ENCODE measurements at places on chromosomes 7 and 10. TPM values are rescaled to one million over a fixed set of nuclear protein-coding genes. Genes with fewer than 3 reads are reported as not detected.

DNA sequence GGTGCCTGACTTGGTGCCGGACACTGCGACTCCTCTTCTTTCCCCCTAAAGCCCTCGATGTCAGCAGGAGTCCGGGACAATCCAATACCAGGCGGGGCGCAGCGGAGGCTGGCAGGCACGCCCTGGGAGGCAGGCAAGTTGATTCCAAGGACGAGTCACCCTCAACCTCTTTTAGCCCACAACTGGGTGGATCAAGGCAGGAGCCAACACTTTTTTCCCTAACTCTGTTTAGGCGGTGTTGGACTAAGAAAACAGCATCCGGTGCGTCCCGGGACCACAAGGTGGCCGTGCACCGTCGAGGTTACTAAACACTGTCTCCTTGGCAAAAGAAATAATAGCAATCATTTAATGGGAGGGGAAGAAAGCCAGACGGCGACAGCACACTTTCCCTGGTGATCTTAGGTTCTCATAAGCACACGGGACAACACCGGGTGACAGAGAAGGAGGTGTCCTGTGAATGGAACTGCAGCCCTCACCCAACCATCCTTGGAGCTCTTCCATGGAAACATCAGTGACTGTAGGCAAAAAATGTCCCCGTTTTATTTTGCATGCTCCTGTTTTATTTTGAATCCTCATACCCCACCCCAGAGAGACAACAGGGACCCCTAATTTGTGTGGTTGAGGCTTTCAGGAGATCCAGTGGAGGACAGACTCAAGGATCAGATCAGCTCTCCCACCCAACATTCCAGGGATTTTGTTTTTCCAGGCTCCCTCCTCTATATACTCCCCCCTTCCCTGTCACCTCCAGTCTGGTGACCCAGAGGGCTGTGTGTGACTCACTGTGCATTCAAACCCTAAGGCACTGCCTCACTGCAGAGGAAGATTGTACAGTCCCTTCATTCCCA lies 1.3 kb upstream of the CALCR start:
- peak; percentile 6 for DNase-seq

CUTC gene
- 63.0 TPM for total RNA-seq

GRCh38 chr10:112531421-112531820 lies 84.4 kb downstream of the VTI1A start:
- no peak for DNase-seq

HOXA10 gene
- 337 TPM for total RNA-seq

KIF5B gene
- total RNA-seq: 71.4 TPM

GNAT3 gene
- total RNA-seq: not detected

IL15RA gene
- 8.6 TPM for total RNA-seq

- DNase-seq: no peak
Observed at GRCh38 chr7:144786522-144786921, 49.3 kb downstream of the TPK1 start.

DLG5 gene
- total RNA-seq: 32.3 TPM

GRCh38 chr10:101155896-101156295 lies 24.8 kb downstream of the TLX1 start:
- no peak for DNase-seq

GPR15LG gene
- 7.5 TPM for total RNA-seq

DNA sequence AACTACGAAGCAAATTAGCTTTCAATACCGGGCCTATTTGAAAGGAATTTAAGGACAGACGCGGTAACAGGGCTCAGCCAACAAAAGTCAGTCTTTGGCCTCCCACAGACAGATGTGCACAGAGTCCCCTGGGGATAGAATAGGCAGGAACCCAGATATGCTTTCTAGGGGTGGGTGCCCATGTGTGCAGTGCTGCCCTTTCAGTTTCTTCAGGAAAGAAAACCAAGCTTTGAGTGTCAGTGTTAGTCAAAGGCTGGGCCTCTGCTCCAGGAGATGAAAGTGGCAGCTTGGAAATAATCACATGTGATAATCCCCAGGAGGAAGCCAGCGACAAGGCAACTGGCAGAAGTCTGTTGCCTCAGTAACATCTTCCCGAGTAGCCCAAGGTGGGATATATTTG lies 43.8 kb upstream of the CSTF2T start:
- no peak for DNase-seq

Measured in stomach (tissue), 19 donors.